Hindlimb muscle (tissue), 1 donor: ENCODE measurements at places on chromosomes 7 and 10. TPM values are rescaled to one million over a fixed set of nuclear protein-coding genes. Genes with fewer than 3 reads are reported as not detected.

The BAMBI gene
- polyA plus RNA-seq, result 1.8 TPM

The MRLN gene
- 172 TPM for polyA plus RNA-seq

The CALHM1 gene
- 0.06 TPM for polyA plus RNA-seq

The AKR1D1 gene
- polyA plus RNA-seq, result not detected

The TAS2R41 gene
- not detected for polyA plus RNA-seq

The FGL2 gene
- polyA plus RNA-seq, result 22.2 TPM

The FERD3L gene
- polyA plus RNA-seq, result not detected

The SPDYE6 gene
- 11.5 TPM for polyA plus RNA-seq

The ATRNL1 gene
- 0.45 TPM for polyA plus RNA-seq

The NKX2-3 gene
- polyA plus RNA-seq, result 0.97 TPM

The HYAL4 gene
- polyA plus RNA-seq, result not detected

The AFAP1L2 gene
- 40.2 TPM for polyA plus RNA-seq

The PRPS1L1 gene
- not detected for polyA plus RNA-seq

The ZCWPW1 gene
- 7.1 TPM for polyA plus RNA-seq

The LRRN3 gene
- 8.0 TPM for polyA plus RNA-seq

The IGFBP1 gene
- not detected for polyA plus RNA-seq

The CALML5 gene
- 0.99 TPM for polyA plus RNA-seq

The SMKR1 gene
- polyA plus RNA-seq, result not detected

The NPY4R2 gene
- polyA plus RNA-seq, result 0.10 TPM

The FOXI2 gene
- 0.36 TPM for polyA plus RNA-seq

The PAPSS2 gene
- 8.7 TPM for polyA plus RNA-seq

The FAM25G gene
- polyA plus RNA-seq, result not detected

The EN2 gene
- polyA plus RNA-seq, result 1.0 TPM

The MPP7 gene
- polyA plus RNA-seq, result 2.3 TPM
